Stimulated activated CD8-positive, alpha-beta memory T cell treated with anti-CD3 and anti-CD28 coated beads, Interleukin-7, amount 100 ng/mL, for 1 hour (primary cell): ENCODE measurements at places on chromosomes 5 and 9.

DNA sequence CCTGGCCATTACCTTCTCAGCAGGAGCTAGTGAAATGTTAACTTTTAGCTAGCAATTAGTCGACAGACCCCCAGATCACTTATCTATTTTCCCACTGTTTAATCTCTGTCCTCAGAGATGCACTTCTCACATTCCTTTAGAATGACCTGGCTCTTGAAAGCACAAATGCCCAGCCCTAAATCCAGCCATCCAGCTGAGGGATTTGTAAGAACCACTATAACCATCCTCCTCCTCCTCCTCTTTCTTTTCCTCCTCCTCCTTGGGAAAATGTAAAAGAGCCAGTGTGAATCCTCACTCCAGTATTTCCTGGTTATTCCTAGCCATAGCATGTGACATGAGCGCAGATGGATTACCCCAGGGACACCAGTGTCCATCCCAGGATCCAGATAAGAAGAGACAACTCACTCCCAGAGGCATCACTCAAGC lies 124.3 kb downstream of the ENC1 start:
- no peak for DNase-seq

DNA sequence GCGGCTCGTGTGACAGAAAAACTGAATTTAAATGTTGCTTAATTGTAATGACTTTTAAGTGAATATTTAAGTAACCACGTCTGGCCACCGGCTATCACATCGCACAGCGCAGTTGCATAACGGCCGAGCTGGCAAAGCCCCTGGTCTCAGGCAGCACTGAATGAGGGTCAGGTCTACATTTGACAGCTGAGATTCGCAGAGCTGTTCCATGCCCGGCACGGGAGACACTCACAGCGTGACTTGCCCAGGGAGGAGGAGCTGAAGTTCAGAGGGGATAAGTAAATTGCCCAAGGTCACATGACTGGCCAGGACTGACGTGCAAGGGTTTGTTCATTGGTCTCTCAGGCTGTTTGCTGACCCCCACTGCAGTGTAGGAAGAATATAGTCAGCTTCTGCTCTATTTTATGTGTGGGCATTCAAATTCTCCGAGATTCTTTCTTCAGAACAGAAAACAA lies 17.4 kb upstream of the COL5A1 start:
- no peak for DNase-seq

- no peak for DNase-seq
Measured at GRCh38 chr9:137428841-137429545, 5.8 kb downstream of the NOXA1 start.

DNA sequence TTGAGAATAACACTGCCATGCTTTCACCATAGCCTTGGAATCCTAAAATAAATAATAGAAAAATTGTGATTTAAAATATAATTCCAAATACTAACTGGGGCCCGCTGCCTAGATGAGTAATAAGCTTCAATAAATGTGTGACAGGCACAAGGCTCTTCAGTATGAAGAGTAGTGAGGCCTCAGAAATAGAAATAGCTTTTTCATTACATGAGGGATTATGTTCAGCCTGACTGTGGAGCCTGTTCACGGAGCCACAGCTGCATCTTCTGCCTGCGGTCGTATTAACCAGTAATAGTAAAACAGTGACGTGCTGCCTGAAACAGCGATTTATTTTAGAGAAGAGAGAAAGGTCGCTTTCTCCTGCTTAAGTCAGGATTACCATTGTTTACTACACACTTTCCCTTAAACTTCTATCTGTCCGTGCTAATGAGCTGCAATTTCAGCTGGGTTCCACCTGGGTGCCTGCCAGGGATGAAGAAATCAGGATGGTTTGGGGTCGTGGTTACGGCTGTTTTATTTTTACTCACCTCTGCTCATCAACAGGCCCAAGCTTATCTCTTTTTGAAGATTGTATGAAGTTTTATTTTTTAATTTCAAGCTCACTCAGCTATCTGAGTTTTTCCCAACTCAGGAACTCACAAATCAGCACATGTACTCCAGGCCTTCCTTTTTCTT lies 284.9 kb upstream of the WWC1 start:
- no peak for DNase-seq

- no peak for DNase-seq
Measured at GRCh38 chr9:37972351-37972848, 68.5 kb upstream of the SLC25A51 start.

- no peak for DNase-seq
Measured at GRCh38 chr5:111337688-111338087, 113.5 kb downstream of the CAMK4 start.

DNA sequence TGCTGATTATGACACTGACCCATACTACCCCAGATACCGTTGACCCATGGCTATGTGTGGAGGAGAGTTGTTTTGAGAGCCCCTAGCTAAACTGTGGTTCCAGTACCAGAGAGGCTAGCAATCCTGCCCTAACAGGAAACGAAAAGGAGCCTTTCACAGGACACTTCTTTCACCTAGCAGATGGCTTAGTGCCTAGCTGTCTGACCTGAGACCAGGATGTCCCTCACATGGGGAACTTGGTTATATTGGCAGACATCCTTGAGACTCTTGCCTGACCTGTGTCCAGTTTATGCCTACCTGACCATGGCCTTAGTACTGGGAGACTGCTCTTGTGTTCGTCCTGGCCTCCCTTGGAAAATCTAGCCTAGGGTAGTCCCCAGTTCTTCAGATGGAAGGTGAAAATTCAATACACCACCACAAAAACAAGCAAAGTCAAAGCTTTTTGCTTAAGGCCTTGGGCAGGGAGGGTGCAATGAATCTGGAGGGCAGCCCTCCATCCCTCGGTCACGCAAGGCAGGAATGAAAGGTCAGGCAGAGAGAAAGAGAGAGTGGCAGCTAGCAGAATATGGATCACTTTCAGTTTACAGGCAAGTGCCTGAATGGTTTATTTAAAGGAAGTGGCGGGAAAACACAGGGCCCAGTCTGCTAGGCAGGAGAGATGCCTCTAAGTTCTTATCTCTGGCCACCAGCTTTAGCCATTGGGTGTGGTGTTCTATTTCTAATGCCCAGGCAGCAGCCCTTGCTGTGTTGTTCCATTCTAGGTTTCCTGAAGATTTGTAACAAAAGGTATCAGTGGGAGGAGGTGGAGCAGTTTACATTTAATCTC lies 16.4 kb upstream of the ZNF474 start:
- DNase-seq, result no peak

DNA sequence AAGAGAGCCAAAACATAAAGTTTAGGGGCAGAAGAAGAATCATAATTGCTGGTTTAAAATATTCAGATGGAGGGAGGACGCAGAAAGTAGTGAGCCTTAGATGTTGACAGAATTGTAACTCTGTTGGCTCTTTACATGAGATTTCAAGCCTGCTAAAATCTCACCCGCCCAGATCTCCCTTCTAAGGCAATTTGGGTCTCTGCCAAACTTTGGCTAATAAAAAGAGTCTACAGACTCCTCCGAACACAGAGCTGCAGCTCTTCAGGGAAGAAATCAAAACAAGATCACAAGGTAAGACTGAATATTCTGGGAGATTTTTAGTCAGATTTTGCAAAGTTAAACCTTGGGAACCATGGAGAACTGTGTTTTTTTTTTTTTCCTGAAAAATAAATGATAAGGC lies at the start of gene IL33:
Gene IL33, plus strand, starts transcription at position 246 of the 400 bp plus-strand sequence. CDS start 25,888 bp downstream, outside the sequence.
- DNase-seq, result no peak

DNA sequence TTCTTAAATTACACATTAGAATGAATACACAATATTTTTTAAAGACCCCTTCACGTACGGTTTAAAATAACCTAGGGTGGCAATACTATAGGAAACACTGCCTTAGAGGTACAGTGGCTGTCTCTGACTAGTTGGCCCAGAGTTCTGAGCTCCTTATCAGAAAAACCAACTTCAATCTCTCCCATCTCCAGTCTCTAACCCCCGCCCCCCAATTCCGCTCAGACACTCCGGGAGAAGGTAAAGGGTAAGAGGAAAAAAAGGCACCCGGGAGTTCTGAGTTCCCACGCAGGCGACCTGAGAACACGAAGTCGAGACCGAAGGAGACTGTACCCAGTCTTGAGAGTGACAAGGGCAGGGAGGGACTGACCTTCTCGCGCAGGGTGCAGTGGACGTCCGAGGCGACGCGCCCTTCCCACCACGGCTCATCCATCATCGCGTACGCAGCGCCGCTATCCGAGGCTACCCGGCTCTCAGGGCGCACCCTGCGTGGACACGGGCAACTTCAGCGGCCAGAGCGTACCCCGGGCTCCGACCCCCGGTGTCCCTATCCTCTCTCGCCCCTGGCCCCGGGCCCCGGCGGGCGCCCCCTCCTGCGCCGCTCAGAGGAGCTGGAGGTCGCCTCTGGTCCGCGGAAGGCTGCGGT lies 752 bp downstream of the CCNJL start:
- DNase-seq, result no peak

GRCh38 chr5:143594902-143595818 lies 191.7 kb upstream of the NR3C1 start:
- no peak for DNase-seq

GRCh38 chr5:143436871-143437270 lies 33.4 kb upstream of the NR3C1 start:
- DNase-seq, result no peak
